ENCODE measurements at places on chromosomes 4 and X.

DNA sequence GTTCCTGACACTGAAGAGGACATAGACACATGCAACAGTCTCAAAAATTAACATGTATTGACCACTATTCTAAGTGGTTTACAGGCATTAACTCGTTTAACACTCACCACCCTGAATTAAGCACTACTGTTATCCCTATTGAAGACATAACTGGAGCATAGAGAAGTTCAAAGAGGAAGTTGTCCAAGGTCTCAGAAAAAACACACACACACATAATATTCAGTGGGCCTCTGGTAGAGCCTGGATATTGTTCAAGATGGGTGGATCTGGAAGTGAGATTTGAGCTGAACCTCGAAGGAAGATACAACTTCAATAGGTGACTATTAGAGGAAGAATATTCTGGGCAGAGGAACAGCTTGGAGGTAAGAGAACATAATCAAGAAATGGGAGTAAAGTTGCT lies 334.9 kb downstream of the HNRNPD start:
- H3K36me3 ChIP-seq, result no peaks in the 10 kb centered on the region
- no peak for DNase-seq
- H3K4me3 ChIP-seq, result no peak overlapping the region
- H3K27ac ChIP-seq, result no peak overlapping the region
- H3K27me3 ChIP-seq, result peaks cover 60% of the 10 kb centered on the region
- H3K4me1 ChIP-seq, result peaks cover 16% of the 10 kb centered on the region

- H3K36me3 ChIP-seq, result peaks cover 7% of the 10 kb centered on the region
- no peak for DNase-seq
- no peak overlapping the region for H3K4me3 ChIP-seq
- H3K27me3 ChIP-seq, result no peaks in the 10 kb centered on the region
These were observed 67.5 kb downstream of the FBXL5 start for GRCh38 chr4:15587649-15588048.

DNA sequence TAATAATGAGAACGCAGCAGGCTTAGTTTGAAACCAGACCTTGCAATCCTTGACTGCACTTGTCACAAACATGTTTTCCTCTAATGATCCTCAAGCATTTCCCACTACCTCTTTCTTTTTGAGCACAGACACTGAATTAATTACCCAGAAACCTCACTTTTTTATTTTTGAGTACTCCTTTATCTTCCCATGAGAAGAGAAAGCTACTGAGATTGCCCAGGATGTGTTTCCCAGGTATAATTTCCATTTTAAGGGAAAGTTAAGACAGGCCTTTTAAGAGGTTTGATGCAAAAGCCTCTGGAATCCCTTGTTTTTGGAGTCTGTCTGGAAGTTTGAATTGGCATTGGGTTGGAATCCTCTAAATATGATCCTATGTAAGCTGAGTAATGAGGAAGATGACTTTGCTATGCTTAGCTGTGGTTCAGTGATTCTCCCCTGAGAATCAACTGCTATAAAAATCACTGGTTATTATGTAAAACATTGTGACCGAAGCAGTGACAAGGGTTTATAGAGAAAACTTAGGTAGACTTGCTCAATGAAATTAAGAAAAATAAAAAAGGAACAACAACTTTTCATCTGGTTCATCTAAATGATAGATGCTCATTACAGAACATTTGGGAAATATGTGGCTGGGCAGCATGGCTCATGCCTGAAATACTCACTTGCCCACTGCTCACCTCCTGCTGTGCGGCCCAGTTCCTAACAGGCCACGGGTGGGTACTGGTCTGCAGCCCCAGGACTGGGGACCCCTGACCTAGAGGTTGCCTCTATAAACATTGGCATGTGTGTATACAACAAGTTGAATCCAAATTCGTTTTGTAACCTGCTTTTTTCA lies 10.8 kb upstream of the RHOH start:
- H3K4me3 ChIP-seq, result no peak overlapping the region
- H3K27me3 ChIP-seq, result no peaks in the 10 kb centered on the region
- DNase-seq, result no peak
- peak overlapping the region; percentile 42 for H3K27ac ChIP-seq
- H3K36me3 ChIP-seq, result peaks cover 2% of the 10 kb centered on the region

DNA sequence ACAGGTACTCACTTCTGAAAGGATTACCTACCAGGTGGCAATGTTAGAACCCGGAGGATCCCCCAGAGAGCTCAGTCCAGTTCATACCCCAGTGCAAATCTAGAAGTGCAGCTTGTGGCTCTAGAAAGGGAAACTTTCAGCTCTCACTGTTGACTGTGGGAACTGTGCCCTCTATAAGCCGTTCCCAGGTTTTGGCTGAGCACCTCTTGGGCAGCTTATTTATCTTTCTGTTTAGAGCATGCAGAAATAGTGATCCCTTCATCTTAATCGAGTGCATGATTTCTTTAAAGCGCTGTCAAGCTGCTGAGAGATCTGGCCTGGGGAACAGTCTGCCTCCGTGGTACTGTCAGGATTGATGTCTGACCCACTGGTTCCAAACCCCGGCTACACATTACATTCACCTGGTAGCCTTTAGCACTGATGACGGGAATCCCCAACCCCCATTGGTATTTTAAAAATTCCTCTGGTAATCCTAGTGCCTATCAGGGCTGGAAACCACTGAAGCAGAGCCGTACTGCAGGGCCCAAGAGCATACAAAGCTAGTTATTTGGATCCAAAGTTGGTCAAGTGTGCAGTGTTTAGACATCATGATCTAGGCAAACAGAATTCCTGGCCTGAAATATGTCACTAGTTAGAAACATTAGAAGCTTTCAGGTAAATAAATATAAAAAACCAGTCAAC lies 103.2 kb downstream of the KLHL8 start:
- peaks cover 5% of the 10 kb centered on the region for H3K4me1 ChIP-seq
- peaks cover 18% of the 10 kb centered on the region for H3K36me3 ChIP-seq
- no peak overlapping the region for H3K4me3 ChIP-seq
- no peaks in the 10 kb centered on the region for H3K27me3 ChIP-seq
- DNase-seq, result no peak
- H3K27ac ChIP-seq, result no peak overlapping the region

GRCh38 chr4:17103231-17103630 lies 204.8 kb upstream of the LDB2 start:
- no peak overlapping the region for H3K4me3 ChIP-seq
- no peak overlapping the region for H3K27ac ChIP-seq
- DNase-seq, result no peak
- H3K4me1 ChIP-seq, result no peaks in the 10 kb centered on the region

DNA sequence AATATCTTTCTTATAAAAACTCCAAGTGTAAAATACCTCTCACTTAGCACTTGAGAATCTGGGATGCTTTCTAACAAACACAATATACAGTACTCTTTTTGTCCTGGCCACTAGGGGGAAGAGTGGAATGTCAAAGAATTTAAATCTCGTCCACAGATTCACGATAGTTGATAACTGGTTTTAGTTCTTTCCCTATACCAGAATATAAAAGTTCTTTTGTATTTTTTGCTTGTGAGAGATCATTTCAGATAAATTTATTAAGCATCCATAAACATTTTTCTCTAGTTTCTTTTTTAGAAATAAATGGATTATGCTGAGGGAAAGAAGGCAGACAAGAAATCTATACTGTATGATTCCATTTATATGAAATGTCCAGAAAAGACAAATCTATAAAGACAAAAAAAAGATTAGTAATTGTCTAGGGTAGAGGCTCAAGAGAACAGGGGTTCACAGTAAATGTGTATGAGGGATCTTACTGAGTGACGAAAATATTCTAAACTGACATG lies 50.4 kb downstream of the MGARP start:
- no peak for DNase-seq
- no peaks in the 10 kb centered on the region for H3K36me3 ChIP-seq
- no peaks in the 10 kb centered on the region for H3K27me3 ChIP-seq
- H3K27ac ChIP-seq, result no peak overlapping the region

- H3K4me3 ChIP-seq, result no peak overlapping the region
- no peak for DNase-seq
- H3K36me3 ChIP-seq, result no peaks in the 10 kb centered on the region
- H3K27ac ChIP-seq, result no peak overlapping the region
- no peaks in the 10 kb centered on the region for H3K4me1 ChIP-seq
These were observed 276.7 kb downstream of the UNC5C start for GRCh38 chr4:95272036-95272435.

GRCh38 chrX:118205421-118206395 lies 89.1 kb upstream of the KLHL13 start:
- H3K36me3 ChIP-seq, result no peaks in the 10 kb centered on the region
- no peaks in the 10 kb centered on the region for H3K4me1 ChIP-seq
- no peaks in the 10 kb centered on the region for H3K27me3 ChIP-seq
- H3K4me3 ChIP-seq, result no peak overlapping the region

DNA sequence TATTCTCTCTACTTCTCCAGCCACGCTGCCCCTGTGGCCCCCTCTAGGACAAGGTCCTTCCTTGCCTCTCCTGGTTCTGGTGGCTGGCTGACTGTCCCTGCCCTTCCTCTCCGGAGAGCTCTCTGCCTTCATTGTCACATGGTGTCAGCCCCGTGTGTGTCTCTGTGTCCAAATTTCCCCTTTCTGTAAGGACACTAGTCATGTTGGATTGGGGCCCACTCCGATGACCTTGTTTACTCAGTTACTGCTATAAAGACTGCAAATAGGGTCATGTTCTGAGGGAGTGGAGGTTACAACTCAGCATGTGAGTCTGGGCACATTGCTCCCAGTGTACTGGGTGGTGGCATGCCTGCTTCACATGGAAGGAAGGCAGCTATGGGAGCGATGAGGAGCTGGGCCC lies 129.5 kb upstream of the PSAPL1 start:
- no peak overlapping the region for H3K27ac ChIP-seq
- DNase-seq, result no peak
- no peaks in the 10 kb centered on the region for H3K36me3 ChIP-seq
- H3K27me3 ChIP-seq, result no peaks in the 10 kb centered on the region
- H3K4me3 ChIP-seq, result no peak overlapping the region

- H3K4me3 ChIP-seq, result no peak overlapping the region
- H3K4me1 ChIP-seq, result peaks cover 11% of the 10 kb centered on the region
- no peaks in the 10 kb centered on the region for H3K27me3 ChIP-seq
- H3K27ac ChIP-seq, result no peak overlapping the region
These were observed 48.8 kb downstream of the ANAPC10 start for GRCh38 chr4:145049241-145049640.

DNA sequence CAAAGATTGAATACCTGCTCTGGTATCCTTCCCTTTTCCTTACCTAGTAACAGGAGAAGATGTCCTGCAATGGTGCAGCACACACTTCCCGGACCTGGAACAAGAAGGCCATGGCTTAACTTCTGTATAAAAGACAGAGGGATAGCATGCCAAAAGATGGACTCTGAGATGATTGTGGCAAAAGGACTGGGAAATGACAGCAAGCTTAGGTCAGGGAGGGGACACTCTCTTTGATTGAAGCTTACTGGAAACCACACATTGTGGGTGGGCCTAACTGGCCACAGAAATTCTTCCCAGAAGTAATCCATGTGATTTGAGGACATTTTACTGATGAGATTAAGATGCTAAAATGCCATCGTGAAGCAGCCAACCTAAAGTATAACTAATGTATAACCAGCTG lies 71.0 kb upstream of the OTUD4 start:
- no peak overlapping the region for H3K4me3 ChIP-seq
- peaks cover 6% of the 10 kb centered on the region for H3K27me3 ChIP-seq
- DNase-seq, result no peak
- H3K27ac ChIP-seq, result no peak overlapping the region

All from activated naive CD8-positive, alpha-beta T cell treated with anti-CD3 and anti-CD28 coated beads for 36 hours (primary cell).